Prostate gland (tissue), 2 donors: ENCODE measurements at places on chromosomes 4 and X. TPM values are rescaled to one million over a fixed set of nuclear protein-coding genes. Genes with fewer than 3 reads are reported as not detected.

- no peak for DNase-seq
- no peaks in the 10 kb centered on the region for H3K36me3 ChIP-seq
- no peak overlapping the region for H3K4me3 ChIP-seq
- no peak overlapping the region for H3K27ac ChIP-seq
Measured at GRCh38 chrX:100611951-100612350, 24.7 kb downstream of the TSPAN6 start.

DNA sequence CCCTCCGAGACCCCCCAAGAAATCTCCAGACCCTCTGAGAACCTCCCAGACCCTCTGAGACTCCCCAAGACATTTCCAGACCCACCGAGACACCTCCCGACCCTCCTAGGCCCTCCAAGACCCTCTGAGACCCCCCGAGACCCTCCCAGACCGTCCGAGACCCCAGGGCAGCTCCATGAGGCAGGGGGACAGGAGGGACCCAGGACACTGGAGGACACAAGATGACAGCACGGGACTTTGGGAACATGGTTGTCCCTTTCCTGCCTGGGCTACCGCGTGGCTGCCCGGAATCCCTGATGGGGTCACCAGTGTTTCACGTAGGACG is 10.3 kb downstream of the CTBP1 start:
- no peak for DNase-seq
- H3K4me3 ChIP-seq = no peak overlapping the region

The ADH1A gene
- total RNA-seq = not detected

- no peaks in the 10 kb centered on the region for H3K36me3 ChIP-seq
- H3K27me3 ChIP-seq = no peaks in the 10 kb centered on the region
- no peak overlapping the region for H3K4me3 ChIP-seq
- no peaks in the 10 kb centered on the region for H3K4me1 ChIP-seq
- DNase-seq = no peak
Measured at GRCh38 chr4:112823606-112824005, 186.7 kb downstream of the LARP7 start.

GRCh38 chr4:115865736-115866135 is 752.3 kb upstream of the NDST4 start:
- no peaks in the 10 kb centered on the region for H3K36me3 ChIP-seq
- no peak overlapping the region for H3K27ac ChIP-seq
- H3K4me3 ChIP-seq = no peak overlapping the region
- DNase-seq = no peak
